HuH-7.5 (cell line): ENCODE measurements at places on chromosomes 5 and 9.

DNA sequence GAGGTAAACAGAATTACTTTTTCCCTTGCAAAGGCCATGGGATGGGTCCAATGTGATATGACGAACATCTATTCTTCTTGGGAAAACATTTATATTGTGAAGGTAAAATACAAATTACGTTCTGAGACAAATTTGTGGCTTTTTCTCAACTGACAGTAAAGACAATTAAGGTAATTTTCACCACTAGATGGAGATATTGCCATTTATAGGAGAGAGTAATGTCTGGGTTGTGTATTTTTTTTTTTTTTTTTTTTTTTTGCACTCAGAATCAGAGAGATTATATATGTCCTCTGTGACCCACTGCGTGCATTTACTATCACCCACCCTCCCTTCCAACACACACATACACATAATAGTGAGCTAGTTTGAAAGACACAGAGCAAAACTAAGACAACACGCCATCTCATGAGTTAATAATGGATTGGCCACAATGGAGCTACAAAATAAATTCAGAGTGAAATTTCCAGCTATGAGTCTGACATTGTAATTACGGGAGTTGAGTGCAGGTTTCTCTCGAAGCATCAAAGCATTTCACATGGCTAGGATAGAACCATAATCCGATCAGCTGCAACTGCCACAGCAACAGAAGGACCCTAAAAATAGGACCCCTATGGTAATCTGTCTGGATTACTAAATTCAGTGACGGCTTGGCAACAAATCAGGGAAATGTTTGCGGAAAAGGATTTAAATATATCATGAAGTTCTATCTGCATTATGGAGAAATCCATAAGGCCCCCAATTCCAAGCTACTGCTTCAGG is 49.2 kb downstream of the ANXA1 start:
- DNase-seq: no peak

DNA sequence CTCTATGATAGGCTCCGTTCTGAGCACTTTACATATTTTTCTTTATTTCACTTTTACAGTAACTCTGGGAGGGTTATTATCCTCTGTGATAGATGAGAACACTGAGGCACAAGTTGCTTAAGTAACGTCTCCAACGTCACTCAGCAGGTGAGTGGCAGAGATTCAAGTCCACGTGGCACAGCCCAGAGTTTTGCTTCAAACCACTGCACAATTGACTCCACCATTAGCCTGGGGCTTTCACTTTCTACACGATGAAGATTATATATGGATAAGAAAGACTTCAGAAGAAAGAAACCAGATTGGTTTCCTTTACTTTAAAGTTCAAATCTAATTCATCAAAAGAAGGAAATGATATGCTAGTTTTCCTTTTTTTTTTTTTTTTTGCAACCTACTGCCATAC is 245.9 kb downstream of the SYK start:
- DNase-seq: no peak

GRCh38 chr5:173795601-173796000 is 92.5 kb upstream of the CPEB4 start:
- no peak for DNase-seq

DNA sequence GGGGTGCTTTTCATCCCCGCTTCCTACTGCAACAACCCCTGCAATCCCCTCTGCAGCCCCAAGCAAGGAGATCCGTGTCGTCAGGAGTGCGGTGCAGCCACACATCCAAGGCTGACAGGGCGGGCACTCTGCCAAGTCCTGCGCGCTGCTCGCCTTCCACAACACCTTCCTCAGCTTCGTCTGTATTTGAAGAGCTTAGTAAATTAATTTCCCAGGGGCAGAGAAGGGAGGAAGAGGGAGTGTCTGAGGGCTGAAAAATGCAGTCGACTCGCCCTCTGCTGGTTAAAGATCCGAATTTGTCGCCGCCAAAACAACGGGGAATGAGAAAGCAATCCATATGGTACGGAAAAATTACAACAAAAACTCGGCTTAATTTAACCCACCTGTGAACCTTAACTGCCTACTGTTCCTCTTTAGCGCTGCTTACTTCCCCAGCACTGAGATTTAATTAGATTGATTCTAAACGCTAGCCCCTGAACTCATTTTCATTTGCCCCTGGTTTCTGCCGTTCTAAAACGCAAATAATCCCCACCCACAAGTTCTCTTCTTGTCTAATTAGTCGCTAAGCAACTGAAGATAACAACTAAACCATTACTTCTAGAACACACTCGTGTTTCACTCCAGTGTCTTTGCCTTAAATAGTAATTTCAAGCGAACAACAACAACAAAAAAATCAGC is 10.9 kb upstream of the PCDHB1 start:
- DNase-seq: peak; percentile 9

- no peak for DNase-seq
Observed at GRCh38 chr5:669842-670395, 23.2 kb downstream of the TPPP start.

GRCh38 chr5:137954131-137954879 is 65.0 kb downstream of the PKD2L2 start:
- no peak for DNase-seq

DNA sequence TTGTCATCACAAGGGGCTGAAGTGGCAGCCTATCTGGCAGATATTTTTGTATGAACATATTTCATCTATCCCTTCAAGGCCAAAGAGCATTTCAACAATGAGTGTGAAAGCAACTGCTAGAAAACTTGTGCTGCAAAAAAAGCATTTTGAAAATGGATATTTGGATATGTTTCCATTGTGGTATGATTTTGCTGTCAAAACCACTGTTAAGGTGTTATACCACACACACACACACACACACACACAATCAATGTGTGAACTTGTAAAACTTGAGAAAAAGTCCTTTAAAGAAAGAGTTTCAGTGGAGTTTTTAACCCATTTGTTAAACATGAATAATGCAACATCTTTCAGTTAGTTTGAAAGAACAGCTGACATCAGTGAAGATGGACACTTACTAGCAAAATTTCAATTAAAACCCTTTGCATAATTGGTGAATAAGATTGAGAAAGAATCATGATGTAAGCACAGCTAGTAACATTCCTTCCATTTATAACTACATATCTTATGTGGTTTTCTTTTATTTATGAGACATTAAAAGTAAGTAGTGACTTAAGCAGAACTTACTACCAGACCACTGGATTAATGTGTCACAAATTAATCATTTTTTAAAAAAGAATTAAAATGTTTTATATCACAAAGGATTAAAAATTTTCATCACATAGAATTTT is 182.6 kb upstream of the GNA14 start:
- no peak for DNase-seq

DNA sequence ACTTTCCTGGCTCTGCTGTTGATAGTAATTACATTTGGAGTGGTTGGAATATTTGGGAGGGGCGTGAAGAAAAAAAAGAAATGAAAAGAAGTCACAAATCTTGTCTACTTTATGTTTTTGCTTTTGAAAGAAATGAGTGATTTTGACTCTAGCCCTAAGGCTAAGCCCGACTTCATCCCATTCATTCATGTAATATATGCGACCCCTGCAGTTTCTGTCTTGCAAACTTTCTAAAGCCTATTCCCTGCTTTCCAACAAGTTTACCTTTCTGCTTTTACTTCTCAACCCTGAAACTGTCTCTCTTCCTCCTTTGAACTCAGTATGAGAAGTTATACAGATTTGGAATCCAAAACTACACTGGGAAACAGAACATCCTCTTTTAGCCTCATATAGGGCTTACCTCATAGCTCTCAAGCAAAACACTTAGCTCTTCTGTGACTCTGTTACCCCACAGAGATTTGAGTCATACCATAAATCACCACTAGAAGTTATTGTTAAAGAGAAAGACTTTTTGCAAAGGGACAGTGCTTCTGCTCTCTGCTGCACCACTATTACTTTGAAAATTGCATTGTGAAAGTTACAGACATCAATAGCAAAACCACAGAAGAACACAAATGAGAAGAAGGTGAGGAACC is 1.6 kb downstream of the CFAP95 start:
- no peak for DNase-seq

DNA sequence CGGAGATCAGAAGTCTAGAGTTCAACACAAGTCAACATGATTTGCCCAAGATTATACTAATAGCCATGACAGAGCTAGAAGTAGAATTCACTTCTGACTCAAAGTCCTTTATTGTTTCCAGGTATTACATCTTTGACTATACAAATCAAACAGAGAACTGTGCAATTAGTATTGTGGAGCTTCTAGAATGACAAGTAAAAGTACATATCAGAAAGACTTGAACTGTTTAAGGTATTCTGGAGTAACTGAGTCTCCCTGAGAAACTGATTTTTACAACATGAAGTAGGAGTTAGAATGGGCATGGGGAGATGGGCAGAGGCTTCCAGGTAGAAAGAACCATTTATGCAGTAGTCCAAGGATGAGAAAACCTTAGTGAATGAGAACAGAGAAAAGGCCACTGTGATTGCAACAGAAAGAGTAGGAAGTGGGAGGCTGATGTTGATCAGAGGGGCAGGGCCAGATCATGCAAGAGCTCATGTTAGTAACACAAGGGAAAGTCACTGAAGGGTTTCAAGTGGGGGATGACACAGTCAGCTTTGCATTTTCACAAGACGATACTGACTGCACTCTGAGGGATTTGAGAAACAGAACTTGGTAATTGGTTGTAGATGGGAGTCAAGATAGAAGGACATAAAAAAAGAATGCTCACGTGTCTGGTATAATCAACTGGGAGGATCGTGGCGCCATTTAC is 280.7 kb downstream of the RFX3 start:
- no peak for DNase-seq

- DNase-seq: no peak
Observed at GRCh38 chr9:17486396-17486795, 92.5 kb upstream of the SH3GL2 start.

GRCh38 chr9:76213751-76214150 is 180.5 kb downstream of the RFK start:
- no peak for DNase-seq

GRCh38 chr5:157761690-157762621 is 18.4 kb downstream of the LSM11 start:
- peak; percentile 40 for DNase-seq

GRCh38 chr9:94599102-94599501 is 5.5 kb upstream of the FBP2 start:
- DNase-seq: no peak

- no peak for DNase-seq
Observed at GRCh38 chr5:179375236-179375685, 30.0 kb upstream of the ADAMTS2 start.

GRCh38 chr5:9431496-9432258 is 114.2 kb downstream of the SEMA5A start:
- DNase-seq: no peak

DNA sequence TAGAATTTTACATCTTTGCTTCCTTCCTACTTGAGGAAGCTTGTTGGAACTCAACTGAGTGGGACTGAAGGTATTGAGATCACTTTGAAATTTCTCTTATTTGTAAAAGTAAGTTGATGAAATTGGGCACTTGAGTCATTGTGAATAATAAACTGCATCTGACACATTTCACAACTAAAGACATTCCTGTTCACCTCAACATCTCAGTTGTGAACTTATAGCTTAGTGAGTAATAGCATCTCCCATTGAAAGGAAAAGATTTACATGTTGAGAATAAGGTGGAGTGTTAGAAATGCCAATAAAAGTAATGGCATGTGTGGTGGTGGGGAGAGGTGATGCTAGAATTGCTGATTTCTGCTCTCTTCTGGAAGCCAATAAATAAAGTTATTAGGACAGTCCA is 145.0 kb downstream of the SLC24A2 start:
- no peak for DNase-seq

DNA sequence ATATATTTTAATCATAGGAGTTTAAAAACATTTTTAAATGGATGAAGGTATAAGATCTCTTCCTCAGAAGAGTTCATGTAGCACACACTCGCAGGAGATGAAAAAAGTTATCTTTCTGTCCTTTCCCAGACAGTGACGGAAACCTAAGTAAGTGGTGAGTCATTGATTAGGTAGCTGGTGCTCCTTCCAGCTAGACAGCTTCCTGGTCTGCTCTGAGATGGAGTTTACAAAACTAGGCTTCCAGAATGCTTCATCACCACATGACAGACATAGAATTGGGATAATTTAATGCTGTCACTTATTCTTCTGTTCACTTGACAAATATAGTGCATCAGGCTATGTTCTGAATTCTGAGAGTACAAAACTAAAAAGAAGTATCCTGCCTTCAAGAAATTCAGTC is 2393.0 kb upstream of the C9orf72 start:
- no peak for DNase-seq

GRCh38 chr5:98460536-98460935 is 312.9 kb upstream of the RGMB start:
- no peak for DNase-seq

DNA sequence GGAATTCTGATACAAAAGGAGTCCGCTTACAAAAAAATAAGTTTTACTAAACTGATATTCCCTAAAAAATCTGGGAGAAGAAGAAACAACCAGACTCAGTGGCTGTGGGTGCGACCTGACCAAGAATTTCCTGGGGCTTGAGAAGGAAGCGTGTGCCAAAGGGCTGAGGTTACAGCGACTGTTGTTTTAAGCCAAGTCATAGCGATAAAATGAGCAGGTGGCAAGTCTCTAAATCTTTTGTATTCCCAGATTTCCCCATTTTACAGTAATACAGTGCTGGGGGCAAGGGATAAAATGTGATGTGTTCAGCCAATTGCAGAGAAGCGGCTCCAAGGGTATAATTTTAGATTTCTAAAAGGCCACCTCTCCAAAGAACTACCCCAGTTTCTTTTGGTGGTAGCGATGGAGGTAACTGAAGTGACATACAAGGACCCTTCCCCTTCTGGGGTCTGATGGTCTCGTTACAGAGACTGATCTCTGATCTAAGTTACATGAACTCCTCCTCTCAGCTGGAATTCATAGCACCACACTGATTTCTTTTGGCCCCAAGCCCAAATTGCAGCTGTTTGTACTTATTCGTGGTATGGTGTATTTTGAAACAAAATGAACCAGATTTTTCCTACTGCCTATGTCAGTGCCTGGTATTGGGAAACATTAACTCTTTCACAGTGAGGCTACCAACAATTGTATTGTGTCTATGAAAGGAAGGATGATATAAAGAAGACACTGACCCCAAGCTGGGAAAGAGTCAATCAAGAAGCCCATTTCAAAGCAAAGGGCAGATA is 41.6 kb downstream of the LPAR1 start:
- DNase-seq: no peak

GRCh38 chr5:849651-850301 is 1.0 kb downstream of the ZDHHC11 start:
- peak; percentile 48 for DNase-seq

DNA sequence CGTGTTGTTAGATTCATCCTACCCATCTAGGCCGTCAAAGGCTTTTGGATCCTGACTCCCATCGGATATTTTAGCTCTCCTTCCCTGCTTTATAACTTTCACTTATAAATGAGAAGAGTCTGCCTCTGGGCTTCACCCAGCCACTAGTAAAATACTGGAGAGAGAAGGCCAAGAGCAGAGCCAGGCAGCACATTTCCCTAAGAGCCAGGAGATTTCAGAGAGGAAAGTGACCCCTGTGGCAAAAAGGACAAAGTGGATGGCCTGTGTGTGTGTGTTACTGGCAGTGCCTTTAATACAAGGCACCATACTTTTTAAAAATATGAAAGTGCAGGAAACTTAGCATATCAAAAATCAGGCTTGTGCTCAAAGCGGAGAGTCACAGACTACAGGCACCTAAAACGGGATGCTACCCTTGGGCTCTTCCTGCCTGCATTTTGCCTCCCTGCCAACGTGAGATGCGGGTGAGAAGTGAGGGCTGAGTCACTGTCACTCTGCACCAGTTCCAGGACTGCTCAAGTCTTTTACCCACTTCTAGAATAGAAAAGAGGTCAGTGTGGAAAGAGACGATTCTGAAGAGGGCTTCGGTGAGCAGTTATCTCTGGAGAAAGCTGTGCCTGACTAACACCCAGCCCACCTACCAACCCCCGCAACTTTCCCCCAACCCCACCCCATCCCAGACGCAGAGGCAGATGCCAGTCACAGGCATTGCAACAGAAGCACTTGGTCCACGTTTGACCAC is 15.9 kb downstream of the NFIL3 start:
- DNase-seq: no peak
